ENCODE measurements at places on chromosomes 16 and 17. TPM values are rescaled to one million over a fixed set of nuclear protein-coding genes. Genes with fewer than 3 reads are reported as not detected.

GRCh38 chr17:69461951-69462369 is 47.5 kb downstream of the MAP2K6 start:
- no peak for DNase-seq

DNA sequence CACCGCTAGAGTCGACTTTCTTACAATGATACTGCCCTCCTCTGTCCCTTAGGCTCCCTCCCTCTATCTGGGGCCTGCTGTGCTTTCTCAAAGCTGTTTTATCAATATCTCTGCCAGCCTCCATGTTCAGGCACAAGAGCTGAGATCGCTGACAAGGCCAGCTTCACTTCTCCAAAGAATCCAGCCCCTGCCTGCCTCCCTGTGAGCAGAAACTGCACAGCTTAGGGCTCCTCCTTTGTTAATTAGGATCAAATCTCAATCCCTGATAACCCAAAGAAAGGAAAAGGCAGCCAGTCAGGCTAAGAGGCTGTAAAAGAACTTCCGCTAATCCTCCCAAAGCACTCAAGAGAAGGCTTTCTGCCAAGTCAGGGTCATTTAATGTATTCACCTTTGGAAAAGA is 616.0 kb upstream of the CDH11 start:
- no peak for DNase-seq

KRT28 gene
- not detected for total RNA-seq

TVP23A gene
- 0.45 TPM for total RNA-seq

GRCh38 chr17:29592850-29593551 is at the start of gene ANKRD13B:
Gene ANKRD13B, plus strand, starts transcription at chr17:29593132. Its CDS starts 490 bp downstream, at chr17:29593622.
- DNase-seq: no peak

GRCh38 chr16:24670623-24671454 is 58.6 kb upstream of the TNRC6A start:
- peak; percentile 87 for DNase-seq

- DNase-seq: no peak
Observed at GRCh38 chr17:19753051-19753509, 5.0 kb upstream of the ALDH3A1 start.

GRCh38 chr17:56217921-56218320 is 64.6 kb downstream of the ANKFN1 start:
- no peak for DNase-seq

DNA sequence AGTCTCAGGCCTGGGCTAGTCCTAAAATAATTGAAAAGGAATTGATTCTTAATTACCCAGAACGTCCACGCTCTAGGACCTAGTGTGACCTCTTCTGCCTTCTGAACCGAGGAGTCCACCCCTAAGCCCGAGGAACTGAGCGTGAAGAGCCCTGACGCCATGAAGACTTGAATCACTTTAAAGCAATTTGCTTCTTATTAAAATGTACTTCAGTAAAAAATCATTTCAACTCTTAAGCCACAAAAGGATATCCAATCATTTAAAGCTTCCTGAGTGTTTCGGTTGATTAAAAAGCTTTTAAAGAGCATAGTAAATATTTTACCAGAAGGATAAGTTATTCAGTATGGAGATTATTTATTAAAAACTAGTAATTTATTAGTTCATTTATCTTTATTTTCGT is 11.6 kb downstream of the HSBP1 start:
- no peak for DNase-seq

GRCh38 chr17:81389585-81389984 is 5.7 kb upstream of the BAHCC1 start:
- no peak for DNase-seq

CSH1 gene
- not detected for total RNA-seq

DNAI2 gene
- not detected for total RNA-seq

PGS1 gene
- total RNA-seq: 64.0 TPM

DNA sequence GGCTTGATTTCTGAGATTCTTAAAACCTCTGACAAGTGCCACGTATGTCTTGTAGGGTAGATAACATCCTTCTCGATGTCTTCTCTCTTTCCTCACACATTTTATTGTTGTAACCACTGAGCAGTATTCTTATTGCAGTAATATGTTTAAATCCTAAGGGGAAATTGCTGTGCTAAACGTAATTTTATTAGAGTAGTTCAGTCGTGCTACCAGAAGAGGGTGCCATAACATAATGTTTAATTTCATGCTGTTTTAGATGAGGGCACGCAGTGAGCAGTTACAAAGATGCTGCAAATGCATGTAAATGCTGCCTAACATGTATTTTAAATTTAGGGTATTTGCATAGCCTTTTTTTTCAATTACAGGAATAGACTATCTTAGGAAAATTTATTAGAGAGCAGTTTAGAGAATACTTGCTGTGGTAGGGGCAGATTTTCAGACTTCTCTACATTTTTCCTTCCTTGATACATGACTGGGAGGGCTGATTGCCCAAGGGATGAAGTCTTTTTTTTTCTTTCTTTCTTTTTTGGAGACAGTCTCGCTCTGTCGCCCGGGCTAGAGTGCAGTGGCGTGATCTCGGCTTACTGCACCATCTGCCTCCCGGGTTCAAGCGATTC is 51.7 kb downstream of the GAN start:
- DNase-seq: no peak

GRCh38 chr17:34714475-34715410 is 135.4 kb downstream of the TMEM132E start:
- DNase-seq: no peak

GRCh38 chr17:82486231-82487094 is 27.9 kb downstream of the NARF start:
- DNase-seq: no peak

- no peak for DNase-seq
Observed at GRCh38 chr16:48109475-48109874, 46.3 kb downstream of the ABCC12 start.

DNA sequence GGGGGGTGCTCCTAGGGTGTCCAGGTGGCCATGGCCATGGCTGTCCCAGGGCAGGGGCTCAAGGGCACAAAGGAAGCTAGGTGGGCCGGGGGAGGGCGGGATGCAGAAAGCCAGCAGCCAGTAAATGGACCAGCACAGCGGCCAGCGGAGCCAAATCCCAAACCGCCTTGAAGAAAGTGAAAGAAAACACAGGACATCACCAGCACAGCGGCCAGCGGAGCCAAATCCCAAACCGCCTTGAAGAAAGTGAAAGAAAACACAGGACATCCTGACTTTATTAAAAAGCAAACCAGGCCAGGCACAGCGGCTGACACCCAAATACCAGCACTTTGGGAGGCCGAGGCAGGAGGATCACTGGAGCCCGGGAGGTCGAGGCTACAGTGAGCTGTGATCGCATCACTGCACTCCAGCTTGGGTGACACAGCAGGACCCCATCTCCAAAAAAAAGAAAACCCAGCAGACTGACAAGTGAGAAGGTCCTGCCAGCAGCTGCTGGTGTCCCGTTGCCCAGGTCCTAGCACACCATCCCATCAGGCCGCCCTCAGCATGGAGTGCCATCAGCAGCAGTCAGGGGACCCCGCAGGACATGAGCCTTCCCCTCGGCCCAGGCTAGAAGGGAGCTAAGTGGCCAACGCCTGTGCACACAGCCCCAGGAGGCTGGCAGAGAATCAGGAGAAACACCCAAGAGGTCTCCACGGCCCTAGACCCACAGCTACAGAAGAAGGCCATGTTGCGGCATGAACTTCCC is 17.0 kb downstream of the SLC38A10 start:
- no peak for DNase-seq

ARL5C gene
- not detected for total RNA-seq

DNA sequence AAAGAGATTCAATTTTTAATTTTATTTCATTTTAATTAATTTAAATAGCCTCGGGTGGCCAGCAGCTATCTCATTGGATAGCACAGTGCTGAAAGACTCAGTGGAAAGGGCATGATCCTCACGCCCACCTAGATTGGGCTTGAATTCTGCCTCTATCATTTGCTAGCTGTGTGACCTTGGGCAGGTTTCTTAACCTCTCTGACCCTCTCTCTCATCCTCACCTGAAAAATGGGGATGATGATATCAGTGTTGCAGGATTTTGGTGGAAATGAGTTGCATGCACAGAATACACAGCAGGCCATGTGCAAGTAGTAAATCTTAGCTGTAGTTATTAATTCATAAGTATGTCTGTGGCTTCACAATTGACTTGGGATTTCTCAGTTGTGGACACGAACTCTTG is 272.4 kb upstream of the XYLT1 start:
- no peak for DNase-seq

DNA sequence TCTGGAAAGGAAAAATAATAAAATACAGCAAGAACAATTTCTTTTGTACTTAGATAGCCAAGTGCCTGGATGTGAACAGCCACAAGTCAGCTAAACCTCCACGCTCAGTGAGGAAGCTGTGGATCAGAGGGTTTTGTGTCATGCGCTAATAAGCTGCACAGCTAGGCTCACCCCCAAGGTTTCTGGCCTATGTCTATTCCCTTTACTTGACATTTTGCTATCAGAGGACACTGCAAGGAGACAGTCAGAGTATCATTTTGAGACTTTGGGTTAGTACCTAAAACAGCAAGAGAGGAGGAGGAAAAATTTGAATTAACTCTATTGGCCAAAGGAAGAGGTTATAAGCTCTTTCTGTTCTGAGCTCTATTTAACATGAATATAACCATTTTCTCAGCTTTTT is 139.3 kb downstream of the KCNJ2 start:
- no peak for DNase-seq

MYH13 gene
- not detected for total RNA-seq

DNA sequence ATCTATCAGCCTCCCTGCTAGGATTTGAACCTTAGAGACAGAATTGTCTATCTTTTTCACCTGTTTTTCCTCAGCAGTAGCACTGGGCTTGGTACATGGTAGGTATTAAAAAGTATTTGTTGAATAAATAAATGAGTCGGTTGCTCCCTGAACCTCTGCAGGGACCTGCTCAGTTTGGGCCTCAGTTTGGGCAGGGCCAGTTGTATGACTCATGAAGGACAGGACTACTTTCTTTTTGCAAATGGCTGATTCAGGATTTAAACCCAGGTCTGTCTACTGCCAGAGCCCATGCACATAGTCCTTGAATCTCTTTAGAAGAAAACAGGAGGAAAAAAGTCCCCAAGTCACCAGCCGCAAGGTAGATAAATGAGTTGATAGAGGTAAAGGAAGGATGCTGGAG is 3.1 kb downstream of the MMP2 start:
- no peak for DNase-seq

DNA sequence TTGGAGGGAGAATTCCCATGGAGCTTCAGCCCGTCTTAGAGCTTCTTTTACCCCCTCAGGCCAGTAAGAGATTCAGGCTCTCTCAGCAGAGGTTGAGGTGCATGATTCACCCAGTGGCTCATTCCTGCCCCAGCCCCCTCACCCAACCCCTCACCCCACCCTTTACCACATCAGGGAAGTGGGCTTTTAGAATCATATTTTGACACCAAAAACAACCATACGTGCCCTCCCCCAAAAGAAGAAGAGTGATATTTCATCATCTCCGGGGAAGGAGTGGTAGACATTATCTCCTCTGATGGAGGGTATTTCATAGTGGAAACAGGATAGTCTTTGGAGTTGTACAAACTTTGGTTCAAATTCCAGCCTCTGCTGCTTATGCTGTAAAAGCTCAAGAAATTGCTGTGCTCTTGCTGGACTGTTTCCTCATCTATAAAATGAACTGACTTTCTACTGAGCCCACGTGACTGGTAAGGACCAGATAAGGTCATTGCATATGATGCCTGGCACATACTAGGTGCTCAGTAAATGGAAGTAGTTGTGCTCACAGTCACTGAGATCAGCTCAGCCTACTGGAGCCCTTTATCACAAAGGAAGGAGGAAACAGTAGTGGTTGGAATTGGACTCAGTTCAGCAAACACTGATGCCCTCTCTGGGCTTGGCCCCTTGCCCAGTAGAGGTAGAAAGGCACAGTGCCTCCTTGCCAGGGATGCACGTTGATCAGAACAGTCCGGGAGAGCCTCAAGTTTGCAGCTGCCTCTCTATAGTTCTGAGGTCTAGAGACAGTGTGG is 18.3 kb upstream of the CCL5 start:
- no peak for DNase-seq

GRCh38 chr16:81327447-81328196 is 12.9 kb downstream of the GAN start:
- no peak for DNase-seq

DNA sequence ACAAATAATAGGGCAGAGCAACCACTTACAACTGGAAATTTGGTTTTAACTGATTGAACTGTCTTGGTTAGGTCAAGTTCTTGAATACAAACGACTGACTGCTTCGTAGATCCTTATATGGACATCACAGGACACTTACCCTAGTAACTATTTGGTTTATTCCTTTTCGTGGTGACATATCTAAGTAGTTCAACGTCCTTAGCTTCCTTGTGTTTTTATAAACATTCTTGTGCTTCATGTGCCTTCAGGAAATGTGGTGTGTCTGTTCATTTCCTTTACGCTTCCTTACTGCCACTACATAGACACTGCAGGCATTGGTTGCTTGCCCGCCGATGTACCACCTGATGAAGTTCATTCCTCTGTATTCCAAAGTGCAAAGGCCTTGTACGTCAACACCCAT is 59.3 kb downstream of the USP10 start:
- no peak for DNase-seq

DNA sequence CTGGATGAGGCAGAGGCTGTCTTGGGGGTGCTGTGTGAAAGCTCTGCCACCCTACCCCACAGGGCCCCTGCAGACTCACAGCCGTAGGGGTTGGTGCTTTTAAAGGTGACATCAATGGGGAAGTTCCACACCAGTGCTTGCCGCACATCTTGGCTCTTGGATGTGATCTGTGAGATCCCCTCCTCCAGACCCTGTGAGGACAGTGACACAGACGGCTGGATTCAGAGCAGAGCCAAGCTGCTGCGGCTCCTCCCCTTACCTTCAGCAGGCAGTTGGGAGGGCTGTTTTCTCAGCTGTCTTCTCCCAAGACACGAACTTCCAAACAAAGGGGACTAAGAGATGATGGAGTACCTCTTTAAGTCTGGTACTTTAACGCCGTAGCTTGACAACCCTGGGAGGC is 4.8 kb downstream of the B9D1 start:
- no peak for DNase-seq

DNA sequence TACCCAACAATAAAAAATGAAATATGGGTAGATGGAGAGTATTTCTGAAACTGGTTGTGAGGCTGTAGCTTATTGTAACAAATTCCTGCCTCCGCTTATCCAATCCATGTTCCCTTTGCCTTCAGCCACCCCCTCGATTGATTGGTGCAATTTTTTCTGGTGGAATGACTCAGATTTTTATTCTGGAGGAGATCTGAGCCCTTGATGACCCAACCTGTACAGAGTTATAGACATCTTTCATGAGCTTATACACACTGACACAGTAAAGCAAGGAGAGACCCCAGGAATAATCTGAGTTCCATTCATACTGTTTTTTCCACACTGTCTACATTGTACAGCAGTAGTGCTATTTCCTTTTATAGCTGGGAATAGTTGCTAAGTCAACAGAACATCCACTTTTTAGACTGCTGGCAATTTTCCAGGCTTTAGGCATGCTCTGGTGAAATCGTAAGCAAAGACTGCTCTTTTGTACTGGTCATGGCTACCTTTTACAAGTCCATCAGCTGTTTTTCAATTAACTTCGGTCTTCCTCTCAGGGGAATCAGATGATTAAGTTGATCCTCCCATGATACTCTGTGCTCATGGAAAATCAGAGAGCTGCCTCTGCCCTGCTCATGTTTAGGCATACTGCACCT is 30.1 kb downstream of the CCL4 start:
- DNase-seq: no peak

Data from mesenteric fat pad (tissue), 1 donor.